ENCODE measurements at places on chromosomes 13 and 19.

- no peak for DNase-seq
Measured at GRCh38 chr19:15584095-15584494, 30.9 kb upstream of the CYP4F8 start.

- no peak for DNase-seq
Measured at GRCh38 chr13:66886264-66886663, 343.9 kb downstream of the PCDH9 start.

GRCh38 chr19:48433337-48433736 lies 12.4 kb upstream of the GRWD1 start:
- DNase-seq: no peak

- DNase-seq: no peak
Measured at GRCh38 chr19:2039089-2039958, 11.7 kb downstream of the MKNK2 start.

- no peak for DNase-seq
Measured at GRCh38 chr13:66312312-66313087, 917.6 kb downstream of the PCDH9 start.

DNA sequence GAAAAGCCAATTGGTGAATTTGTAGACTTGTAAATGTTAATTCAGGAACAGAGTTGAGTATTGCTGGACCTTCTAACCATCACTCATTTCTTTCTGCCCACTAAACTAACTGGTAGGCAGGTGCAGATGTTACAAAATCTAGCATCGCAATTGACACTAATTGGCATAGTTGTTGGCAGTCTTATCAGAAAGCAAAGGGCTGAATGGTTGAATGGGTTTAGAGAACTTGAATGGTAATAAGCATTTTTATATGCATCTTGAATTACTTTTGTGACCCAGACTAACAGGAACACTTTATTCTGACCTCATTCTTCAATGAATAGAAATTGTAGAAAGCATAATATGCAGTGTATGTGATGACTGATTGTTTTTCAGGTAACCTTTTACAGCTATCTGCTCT lies 189.1 kb downstream of the GGACT start:
- DNase-seq: no peak

DNA sequence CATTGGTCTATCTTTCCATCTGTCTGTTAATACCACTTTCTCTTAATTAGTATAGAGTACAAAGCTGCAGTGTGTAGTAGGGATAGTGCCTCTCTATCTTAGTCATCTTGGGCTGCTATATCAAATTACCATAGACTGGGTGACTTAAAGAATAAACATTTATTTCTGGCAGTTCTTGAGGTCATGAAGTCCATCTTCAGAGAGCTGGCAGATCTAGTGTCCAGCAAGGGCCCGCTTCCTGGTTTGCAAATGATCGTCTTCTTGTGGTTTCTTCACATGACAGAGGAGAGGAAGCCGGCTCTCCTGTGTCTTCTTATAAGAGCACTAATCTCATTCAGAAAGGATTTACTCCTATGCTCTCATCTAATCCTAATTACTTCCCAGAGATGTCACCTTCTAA lies 6.1 kb downstream of the ZNF700 start:
- DNase-seq: no peak

- DNase-seq: no peak
Measured at GRCh38 chr13:72653506-72653905, 73.9 kb downstream of the MZT1 start.

- no peak for DNase-seq
Measured at GRCh38 chr13:96672016-96672415, 322.3 kb downstream of the OXGR1 start.

DNA sequence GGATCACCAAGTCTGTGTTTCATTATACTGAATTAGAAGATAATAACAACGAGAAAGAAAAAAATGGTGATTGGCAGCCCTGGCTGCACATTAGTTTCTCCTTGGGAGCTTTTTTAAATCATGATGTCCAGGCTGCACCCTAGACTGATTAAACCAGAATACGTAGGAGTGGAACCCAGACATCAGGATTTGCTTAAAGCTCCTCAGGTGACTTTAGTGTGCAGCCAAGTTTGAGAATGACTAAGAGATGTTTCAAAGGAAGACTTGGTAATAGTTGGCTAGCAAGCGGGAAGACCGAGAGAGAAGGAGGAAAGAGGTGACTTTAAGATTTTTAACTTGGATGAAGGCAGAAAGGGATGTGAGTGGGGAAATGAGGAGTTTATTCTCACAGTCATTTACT lies 71.4 kb upstream of the SERP2 start:
- no peak for DNase-seq

DNA sequence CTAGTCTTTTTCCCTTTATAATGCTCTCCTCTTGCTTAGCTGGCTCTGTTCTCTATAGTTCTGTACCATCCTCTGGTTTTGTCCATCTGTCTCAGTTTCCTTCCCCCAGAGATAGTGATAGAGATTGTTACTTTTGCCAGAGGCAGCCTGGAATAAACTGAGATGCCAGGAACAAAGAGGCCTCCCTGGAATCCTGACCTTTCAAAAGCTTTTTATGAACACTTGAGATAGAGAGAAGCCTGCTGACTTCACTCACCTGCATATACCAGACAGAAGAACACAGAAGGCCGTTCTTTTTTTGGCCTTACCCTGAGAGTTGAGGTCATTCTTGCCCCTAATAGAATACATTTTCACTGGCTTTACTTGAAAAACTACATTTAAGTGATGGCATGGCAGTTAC lies 150.2 kb downstream of the LHFPL6 start:
- DNase-seq: no peak

DNA sequence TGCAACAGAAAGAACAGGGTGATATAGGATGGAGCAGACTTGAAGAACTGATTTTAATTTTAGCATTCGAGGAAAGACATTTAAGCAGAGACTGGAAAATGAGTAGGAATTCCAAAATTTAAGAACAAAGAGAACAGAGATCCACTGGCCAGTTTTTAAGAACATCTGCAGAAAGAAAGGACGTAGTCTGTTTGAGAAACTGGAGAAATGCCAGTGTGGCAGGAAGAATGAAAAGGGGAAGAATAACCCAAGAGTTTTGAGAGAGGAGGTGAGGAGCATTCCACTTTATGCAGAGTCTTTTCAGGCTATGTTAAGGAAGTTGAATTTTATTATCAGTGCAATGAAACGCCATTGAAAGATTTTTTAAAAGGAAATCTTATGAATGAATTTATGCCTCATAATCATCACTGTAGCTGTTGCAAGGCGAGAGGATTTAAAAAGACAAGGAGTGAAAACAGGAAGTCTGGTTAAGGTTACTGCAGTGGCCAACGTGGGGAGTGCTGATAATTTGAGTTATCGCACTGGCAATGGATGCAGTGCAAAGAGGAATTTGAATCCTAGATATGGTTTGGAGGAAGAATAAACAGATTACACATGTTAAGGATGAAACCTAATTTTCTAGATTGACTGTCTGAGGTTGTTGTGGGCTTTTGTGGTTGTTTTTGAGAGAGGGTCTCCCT lies 253.8 kb downstream of the DACH1 start:
- DNase-seq: no peak

DNA sequence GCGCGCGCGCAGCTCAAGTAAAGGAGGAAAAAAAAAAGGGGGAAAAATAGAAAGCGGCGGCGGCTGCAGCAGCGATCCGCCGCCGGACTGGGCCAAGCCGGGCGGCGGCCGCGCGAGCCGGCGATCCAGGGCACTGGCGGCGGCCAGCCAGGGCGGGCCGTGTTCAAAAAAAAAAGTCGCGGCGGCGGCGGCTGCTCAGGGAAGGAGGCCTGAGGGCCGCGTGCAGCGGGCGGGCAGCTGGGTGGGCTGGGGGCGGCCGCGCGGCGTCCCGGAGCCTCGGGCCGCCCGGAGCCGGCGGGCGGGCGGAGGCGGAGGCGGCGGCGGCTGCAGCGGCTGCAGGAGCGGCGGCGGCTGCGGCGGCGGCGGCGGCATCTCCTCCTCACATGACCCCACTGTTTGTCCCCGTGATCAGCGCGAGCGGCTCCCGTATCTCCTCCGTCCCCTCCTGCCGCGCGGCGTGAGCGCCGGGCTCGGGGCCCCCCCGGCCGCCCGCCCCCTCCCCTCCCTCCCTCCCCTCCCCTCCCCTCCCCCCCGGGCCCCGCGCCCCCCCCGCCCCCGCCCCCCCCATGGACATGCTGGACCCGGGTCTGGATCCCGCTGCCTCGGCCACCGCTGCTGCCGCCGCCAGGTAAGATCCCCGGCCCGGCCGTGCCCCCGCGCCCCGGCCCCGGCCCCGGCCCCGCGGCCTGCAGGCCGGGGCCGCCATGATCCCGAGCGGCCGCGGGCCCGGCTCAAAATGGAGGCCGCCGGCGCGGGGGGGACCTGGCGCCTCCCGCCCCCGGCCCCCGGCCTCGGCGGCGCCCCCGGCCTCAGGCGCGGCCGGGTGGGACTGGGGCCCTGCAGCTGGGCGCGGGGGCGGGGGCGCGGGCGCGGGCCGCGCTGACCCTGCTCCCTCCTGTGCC lies at the start of gene USF2:
TSS of gene USF2 (plus strand) at position 427 of the 902 bp plus-strand sequence. CDS start at position 567, 140 bp downstream.
- peak; percentile 49 for DNase-seq

DNA sequence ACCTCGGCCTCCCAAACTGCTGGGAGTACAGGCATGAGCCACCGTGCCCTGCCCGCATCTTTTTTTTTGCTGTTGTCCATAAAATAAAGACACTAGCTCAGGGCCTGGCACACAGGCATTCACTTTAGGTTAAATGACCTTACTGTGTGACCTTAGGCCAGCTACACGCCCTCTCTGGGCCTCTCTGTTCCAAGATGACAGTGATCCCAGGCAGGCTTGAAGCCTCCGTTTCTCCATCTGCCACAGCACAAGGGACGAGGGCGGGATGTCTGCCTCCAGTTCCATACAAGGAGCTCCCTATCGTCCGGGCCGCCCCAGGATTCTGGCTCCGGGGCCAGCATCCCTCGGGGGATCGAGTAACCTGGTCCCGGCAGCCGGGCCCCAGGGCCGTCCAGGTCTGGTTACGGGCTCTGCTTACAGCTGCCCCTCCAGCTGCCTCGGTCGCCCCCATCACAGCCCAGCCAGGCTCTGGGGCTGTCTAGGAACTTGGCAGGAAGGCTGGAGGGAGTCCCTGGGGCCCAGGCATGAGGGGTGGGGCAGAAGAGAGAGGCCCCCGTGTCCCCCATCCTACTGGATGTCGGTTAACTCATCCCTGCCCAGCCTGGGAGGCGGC lies 11.9 kb upstream of the SEMA6B start:
- DNase-seq: no peak

DNA sequence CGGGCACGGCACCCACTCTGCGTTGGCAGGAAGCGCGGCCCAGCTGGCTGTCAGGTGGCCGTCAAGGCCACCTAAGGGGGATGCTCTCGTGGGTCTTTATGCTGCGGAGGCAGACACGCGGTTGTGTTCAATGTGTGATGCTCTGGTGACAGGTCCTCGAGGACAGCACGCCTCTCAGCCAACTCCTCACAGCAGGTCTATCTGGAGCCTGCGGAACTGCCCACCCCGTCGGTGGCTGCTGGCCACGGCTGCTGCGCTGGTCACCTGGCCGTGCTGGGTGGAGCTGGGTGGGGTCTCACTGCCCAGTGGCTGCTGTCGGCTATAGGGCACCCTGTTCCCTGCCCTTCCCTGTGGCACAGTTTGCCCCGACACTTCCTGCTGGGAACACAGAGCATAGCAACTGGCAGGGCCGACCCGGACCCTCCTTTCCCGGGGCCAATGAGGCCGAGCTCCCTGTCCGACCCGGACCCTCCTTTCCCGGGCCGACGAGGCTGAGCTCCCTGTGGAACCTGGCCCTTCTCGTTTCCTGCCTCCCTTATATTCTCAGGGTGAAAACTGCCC lies 14.3 kb upstream of the F7 start:
- DNase-seq: no peak

- no peak for DNase-seq
Measured at GRCh38 chr19:17889609-17890214, 18.0 kb downstream of the SLC5A5 start.

GRCh38 chr13:40047322-40047771 lies 391.9 kb downstream of the COG6 start:
- DNase-seq: no peak

DNA sequence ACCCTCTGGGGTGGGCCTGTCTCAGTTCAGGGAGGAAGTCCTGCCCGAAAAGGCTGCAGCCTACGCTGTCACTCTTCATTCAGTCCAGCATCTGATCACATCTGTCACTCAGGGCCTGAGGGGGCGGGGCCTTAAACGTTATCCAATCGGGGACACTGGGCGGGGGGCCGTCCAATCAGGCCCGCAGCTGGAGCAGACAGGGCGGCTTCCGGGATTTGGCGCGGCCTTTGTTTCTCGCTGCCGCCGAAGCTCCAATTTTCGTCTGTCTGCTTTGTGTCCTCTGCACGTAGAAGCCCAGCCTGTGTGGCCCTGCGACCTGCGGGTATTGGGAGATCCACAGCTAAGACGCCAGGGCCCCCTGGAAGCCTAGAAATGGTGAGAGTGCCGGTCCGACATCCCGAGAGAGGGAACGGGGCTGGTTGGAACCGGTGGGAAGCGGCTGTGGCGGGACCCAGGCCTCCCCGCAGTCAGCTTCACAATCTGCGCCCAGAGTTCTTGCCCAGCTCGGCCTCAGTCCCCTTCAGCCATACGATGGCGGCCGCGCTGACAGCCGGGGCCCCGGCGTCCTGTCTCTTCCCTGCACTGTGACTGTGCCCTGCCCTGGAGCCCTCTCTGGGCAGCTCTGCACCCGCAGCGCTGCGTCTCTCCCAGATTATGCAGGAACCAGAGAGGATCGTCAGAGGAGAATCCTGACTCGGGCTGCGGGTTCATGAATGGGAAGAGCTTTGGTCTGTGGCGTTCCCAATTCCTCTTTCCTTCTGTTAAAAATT lies at the start of gene ZNF730:
TSS of gene ZNF730 (plus strand) at position 224 of the 770 bp plus-strand sequence. CDS start at position 373, 149 bp downstream.
- no peak for DNase-seq

DNA sequence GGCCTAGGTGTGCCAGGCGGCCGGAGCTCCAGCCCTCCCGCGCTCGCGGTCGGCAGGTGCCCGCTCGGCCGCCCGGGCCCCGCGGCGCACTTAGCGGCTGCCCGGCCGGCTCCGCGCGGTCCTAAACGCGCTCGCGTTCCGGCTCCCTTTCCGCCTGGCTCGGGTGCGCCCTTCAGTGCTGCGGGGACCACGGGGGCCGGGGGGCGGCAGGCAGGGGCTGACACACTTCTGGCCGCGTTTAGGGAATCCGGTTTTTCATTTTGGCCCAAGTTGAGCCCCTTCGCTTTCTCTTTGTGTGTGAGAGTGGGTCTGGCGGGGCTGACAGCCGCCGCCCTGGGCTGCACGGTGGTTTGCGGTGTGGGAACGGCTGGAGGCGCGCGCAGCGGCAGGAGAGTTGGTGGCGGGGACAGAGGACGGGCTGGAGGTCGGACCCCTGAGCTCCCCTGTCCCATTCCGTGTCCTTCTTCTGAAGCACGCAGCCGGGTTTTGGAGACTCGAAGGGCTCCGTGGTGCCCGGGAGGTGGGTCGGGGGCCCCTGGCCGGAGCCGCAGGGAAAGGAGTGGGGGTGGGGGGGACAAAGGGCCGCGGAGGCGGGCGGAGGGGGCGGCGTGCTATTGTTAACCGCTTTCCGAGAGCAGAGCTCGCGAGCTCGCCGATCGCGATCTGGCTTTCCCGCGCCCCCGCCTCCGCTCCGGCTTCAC lies 3.1 kb downstream of the FGF9 start:
- DNase-seq: no peak

GRCh38 chr13:87497426-87497825 lies 173.7 kb upstream of the SLITRK5 start:
- no peak for DNase-seq

All from T-helper 2 cell (primary cell).